NCI-H2227 treated with DMSO at 0.1 percent for 48 hours (cell line): ENCODE measurements at places on chromosomes 4 and X.
A peak's percentile ranks its signal among the peaks of the same experiment; 100 is the strongest.

DNA sequence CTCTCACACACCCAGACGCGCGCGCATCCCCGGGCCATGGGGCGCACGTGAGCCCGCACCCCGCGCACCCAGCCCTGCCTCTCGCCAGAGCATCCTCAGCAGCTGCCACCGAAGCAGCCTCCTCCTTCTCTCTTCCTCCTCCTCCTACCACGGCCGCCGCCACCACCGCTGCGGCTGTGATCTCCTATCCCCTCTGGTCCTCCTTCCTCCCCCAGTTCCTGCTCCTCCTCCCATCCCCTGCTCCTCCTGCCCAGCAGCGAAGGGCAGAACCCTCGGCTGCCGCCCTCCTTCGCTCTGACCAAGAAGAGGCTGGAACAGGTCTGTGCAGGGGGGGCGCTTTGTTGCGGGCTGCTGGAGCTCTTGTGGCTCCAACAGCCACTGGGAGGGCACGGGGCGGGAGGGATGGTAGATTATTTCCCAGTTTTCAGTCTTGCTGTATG is 148.7 kb upstream of the CHRDL1 start:
- DNase-seq: peak; percentile 50

DNA sequence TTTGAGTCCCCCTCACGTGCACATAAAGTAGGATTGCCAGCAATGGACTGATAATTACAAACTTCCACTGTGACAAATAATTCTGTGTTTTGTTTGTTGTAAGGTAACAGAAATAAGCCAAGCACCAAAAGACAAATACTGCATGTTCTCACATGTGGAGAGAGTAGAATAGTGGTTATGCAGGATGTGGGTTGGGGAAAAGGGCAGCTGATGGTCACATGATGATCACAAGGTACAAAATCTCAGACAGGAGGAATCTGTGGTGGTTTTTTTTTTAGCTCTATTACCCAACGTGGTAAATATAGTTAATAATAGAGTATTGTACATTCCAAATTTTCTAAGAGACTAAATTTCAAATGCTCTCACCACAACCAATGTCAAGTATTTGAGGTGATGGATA is 182.3 kb downstream of the BANK1 start:
- no peak for DNase-seq

DNA sequence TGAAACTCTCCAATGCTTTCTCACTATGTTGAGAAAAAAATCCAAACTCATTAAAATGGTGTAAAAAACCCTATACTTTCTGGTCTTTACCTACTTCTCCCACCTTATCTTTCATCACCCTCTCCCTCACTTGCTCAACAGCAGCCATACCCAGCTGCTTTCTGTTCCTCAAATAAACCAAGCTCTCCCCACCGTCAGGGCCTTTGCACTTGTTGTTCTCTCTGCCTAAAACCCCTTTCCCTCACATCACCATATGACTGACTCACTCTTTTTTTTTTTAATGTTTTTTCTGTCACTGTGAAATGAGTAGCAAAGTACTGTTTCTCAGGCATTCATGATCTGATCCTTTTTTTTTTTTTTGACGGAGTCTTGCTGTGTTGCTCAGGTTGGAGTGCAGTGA is 122.3 kb upstream of the TMEM164 start:
- no peak for DNase-seq

DNA sequence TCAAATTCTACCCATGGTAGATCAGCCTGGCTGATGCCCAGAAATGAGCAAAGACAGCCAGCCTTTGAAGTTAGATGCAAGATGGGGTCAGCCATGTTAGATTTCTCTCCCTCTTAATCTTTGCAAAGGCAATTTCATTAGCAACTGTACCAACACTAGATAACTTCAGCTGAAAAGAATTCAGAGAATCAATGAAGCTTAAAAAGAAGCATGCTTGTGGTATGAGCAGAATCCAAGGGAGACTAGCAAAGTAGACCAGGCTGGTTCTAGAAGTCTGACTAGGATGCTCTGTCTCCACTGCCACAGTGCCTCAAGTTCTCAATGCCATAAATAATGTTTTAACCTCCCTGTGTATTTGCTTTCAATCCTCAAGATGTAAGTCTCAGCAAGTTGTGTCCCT is 247.3 kb downstream of the SLC7A11 start:
- DNase-seq: no peak

GRCh38 chr4:99872570-99872969 is 21.7 kb downstream of the LAMTOR3 start:
- DNase-seq: no peak

GRCh38 chrX:129823115-129823514 is 20.6 kb downstream of the ZDHHC9 start:
- DNase-seq: peak; percentile 50

GRCh38 chr4:25938787-25939186 is 24.8 kb downstream of the SMIM20 start:
- DNase-seq: no peak

DNA sequence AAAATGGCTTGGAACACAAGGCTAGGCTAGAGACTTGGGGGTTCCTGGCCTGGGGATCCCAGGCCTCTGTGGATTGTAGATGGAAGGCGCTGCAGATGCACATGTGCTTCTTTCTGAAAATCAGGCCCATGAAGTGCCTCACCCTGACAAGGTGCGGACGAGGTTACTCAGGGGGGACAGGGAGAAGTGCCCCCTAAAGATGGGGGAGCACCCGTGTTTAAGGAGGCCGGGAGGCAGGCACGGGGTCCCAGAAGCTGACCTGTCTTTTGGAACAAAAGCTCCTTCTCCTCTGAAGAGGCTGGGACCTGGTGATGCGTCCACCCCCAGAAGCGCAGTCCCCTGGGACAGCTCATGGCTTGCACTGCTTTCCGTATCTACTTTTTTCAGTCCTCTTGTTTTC is 2.4 kb downstream of the PDZD4 start:
- no peak for DNase-seq

DNA sequence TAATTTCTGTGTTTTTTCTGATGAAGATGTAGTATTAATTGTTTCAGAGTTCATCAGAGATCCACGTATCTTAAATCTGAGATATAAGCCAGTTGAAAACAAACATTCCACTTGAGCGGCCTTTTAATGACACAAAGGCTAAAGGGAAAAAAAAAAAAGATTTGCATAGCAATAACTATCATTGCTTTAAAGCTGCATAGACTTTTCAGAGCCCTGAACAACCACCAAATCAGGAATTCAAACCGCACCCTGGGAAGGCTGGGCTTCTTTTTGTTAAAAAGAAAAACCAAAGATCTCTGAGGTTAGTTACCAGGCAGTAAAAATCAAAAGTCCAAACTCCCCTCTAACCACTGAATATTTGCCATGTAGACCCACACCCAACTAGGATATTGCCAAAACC is 206.0 kb downstream of the HHIP start:
- no peak for DNase-seq

DNA sequence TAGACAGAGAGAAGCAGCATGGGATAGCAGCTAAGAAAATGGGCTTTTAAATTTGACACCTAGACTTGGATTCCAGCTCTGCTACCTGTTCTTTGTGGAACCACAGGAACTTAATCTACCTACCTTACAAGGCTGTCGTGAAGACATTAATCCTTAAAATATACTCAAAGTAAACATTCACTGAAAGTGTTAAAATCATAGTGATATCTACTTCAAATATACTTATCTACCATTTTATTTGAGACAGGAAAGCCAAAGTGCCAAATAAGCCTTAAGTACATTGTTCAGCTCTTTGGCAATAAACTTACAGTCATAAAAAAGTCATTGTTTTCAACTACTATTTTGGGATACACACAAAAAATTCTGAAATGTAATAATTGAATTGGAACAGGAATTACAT is 295.0 kb upstream of the PITX2 start:
- no peak for DNase-seq

GRCh38 chr4:74546057-74546456 is 101.1 kb downstream of the AREG start:
- no peak for DNase-seq

DNA sequence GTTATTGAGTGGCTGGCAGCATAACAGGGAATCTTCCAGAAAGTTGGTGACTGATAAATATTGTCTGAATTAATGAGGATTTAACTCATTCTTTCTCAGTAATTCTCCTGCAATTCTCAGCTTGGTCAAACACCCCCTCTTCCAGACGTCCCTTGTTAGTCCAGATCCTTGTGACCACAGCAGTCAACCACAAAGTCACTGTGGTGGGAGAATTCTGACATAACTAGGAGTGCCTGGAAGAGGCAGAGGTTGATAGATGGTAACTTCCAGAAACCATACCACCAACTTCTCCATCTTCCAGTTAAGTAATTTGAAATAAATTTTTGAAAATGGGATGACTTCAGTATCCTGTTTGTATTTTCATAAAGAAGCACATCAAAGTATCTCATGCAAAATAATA is 90.1 kb downstream of the CEP44 start:
- DNase-seq: no peak

DNA sequence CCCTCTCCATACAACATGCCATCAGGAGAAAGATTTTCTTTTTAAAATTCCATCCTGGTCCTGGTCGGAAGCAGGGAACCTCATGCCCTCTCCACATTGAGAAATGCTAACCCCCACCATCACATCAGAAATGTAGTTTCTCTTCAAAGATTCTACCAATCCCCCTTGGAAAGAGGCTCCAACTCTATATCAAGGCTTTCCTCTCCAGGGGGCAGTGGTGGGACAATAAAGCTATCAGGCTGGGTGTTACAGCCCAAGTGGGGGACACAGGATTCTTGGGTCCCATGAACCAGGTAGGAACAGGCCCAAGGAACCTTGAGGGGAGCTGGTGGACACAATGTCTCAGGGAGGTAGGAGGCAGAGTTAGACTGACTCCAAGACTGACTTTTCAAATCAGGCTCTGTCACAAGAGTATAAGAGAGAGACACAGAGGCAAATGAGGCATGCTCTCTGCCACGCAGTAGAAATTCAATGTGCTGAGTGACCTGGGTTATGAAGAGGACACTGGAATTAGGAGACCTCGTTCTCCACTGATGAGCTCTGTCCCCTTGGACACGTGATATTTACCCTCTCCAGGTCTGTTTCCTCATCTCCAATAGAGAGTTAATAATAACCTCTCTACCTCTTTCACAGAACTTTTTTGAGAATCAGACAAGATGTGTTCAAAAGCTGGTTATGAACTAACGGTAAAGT is 4.5 kb downstream of the GJB1 start:
- no peak for DNase-seq

DNA sequence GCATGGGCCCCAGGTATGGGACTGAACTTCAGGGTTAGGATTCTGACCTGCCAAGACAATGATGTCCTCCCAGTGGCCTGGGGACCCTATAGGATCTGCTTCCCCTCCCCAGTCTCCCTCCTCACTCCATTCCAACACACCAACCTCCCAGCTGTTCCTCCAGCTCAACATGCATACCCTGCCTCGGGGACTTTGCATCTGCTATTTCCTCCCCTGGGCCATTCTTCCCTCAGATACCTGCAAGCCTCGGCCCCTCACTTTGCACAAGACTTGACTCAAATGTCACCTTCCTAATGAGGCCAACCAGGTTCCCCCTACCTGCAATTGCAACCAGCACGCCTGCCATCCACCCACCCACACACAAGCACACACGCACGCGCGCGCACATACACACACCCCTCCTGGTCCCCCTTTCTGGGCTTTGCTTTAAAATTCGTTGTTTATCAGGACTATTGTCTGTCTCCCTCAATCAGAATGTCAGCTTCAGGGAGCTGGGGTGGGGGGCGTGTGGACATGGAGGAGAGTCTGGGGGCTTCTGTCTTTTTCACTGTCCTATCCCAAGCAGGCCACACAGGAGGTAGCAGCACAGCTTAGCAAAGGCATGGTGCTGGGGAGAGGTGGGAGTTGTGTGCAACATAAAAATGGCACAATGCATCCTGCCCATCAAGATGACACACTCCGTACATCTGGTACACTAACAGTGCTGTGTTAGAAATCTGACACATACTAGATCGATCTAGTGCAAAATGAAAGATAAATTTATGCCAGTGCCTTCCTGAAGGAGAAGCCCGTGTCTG is 20.6 kb upstream of the PPP2R2C start:
- no peak for DNase-seq

DNA sequence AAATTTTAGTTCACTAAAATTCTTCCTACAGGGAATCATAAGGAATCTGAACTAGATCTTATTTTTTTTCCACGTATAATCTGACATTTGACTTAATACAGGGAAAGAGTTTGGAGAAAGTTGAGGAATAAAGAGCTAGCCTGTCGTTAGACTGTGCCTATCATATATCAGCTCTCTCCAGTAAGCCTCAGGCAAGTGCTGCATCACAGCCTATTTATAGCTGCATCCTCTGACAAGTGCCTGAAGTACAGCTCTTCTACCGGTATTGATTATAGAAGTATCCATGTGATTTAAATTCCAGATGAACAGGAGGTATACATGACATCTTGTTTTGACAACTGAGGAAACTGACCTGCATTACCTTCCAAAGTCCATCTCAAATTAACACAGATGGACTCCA is 248.9 kb downstream of the TLL1 start:
- DNase-seq: no peak

- DNase-seq: no peak
Measured at GRCh38 chr4:3290476-3290875, 2.3 kb upstream of the RGS12 start.

DNA sequence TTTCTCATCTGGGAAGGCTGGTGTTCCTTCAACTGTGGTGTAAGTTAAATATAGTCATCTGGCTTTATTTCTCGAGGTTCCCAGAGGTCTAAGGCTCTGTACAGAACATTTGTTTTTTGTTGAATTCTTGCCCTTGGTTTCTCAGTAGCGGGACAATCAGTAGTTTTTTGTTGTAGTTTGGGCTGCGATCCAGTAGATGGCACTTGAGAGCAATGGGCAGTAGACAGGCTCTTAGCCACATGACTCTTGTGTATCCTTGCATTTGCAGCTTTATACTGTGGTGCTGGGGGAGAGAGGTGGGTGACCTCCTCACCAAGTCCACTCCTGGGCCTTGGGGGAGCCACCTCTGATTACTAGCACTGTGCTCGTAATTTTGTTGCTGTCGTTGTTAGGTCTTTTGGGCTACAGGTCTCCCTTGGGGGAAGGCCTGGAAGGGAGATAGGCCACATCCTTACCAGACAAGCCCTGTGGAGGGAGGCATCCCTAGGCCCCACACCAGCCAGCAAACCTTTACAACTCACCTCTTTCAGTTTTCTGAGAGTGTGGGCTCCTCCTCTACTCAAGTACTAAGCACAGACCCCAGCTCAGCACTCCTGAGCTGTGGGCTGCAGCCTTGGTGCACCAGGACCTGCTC is 8.1 kb downstream of the ETDB start:
- no peak for DNase-seq

DNA sequence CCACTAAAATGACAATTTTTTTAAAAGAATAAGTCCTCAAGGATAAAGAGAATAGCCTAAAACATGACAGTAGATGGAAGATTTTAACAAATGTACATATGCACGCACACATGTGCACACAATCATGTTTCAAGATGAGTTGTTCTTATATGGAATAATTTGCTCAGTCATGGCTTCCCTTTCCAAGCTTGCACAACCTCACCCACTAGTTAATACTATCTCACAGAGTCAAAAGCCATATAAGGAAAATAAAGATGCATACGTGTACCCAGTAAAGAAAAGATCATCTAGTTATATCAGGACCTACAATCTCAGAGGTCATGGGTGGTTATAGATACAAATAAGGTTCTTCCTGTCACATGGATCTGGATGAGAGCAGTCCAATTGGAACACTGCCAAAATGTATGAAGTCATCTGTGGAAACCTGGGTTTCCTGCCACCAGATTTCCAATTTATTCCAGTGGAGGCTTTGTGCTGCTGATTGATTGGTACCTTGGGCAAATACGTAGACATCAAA is 56.1 kb downstream of the FAM13A start:
- no peak for DNase-seq

- peak; percentile 22 for DNase-seq
Measured at GRCh38 chrX:22999696-23000223, at the start of gene DDX53. TSS of gene DDX53 (plus strand) at chrX:22999960. CDS start at chrX:23000058, 98 bp downstream.
